ENCODE measurements at places on chromosomes 7 and 10.

GRCh38 chr10:128095027-128095752 is 31.0 kb downstream of the MKI67 start:
- peaks cover 16% of the 10 kb centered on the region for H3K4me1 ChIP-seq
- H3K27ac ChIP-seq, result no peak overlapping the region
- no peaks in the 10 kb centered on the region for H3K27me3 ChIP-seq
- no peaks in the 10 kb centered on the region for H3K36me3 ChIP-seq

GRCh38 chr7:98116656-98117461 is 10.2 kb downstream of the LMTK2 start:
- ATAC-seq, result no peak
- H3K27me3 ChIP-seq, result peaks cover 13% of the 10 kb centered on the region
- peaks cover 29% of the 10 kb centered on the region for H3K36me3 ChIP-seq
- peaks cover 21% of the 10 kb centered on the region for H3K4me1 ChIP-seq
- H3K27ac ChIP-seq, result no peak overlapping the region
- no peak overlapping the region for H3K4me3 ChIP-seq

DNA sequence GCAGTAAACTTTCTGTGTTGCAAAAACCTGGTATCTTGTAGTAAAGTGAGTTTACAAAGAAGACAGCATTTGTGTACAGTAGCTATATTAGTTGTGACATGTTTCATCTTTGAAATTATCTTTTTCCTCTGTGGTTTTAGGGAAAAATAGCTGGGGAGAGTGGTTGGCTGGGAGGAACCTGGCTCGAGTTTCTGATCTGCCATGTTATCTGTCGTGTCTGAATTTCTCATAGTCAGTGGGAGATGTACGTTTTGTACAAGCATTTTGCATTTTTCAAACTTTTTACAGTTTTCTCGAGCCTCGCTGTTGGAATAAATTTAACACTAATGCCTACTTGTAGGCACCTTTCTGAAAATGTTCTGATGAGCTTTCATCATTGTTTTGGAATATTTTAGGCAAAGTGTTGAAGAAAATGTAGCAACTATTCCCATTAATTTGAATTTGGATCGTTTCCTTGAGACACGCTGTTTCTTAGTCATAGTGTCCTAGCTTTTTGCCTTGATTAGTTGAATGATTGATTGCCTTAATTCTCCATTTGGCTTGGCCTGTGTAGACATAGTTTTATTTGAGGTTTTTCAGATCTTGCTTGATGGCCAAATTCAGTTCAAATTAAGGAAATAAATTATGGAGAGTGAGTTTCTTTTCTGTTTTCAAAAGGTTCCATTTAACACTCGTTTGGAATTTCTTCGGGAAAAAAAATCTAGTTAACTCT is 65.1 kb downstream of the CAMK1D start:
- peaks cover 15% of the 10 kb centered on the region for H3K36me3 ChIP-seq
- H3K4me3 ChIP-seq, result no peak overlapping the region

GRCh38 chr10:130741901-130742855 is 569.3 kb downstream of the TCERG1L start:
- ATAC-seq, result no peak
- H3K4me3 ChIP-seq, result no peak overlapping the region
- no peak overlapping the region for H3K27ac ChIP-seq
- H3K27me3 ChIP-seq, result no peaks in the 10 kb centered on the region

DNA sequence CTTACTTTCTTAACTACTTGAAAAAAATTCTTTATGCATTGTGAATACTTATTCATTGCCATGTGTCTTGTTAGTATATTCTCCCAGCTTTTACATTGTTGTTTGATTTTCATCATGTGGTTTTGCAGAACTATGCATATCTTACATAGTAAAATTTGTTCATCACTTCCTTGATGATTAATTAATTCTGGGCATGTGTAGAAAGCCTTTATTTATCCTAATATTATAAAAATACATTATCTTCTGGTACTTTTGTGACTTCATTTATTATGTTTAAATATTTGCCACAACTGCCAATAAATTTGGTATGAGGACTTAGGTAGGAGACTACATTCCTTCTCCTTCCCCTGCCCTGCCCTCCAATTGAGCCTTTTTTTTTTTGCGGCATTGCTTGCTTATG is 166.0 kb upstream of the ZNF32 start:
- peaks cover 7% of the 10 kb centered on the region for H3K4me1 ChIP-seq
- H3K36me3 ChIP-seq, result no peaks in the 10 kb centered on the region
- ATAC-seq, result no peak
- peaks cover 3% of the 10 kb centered on the region for H3K27me3 ChIP-seq

GRCh38 chr7:148356303-148356702 is 234.3 kb upstream of the C7orf33 start:
- no peak for ATAC-seq
- H3K27ac ChIP-seq, result no peak overlapping the region
- H3K36me3 ChIP-seq, result peaks cover 29% of the 10 kb centered on the region
- H3K4me1 ChIP-seq, result no peaks in the 10 kb centered on the region
- H3K27me3 ChIP-seq, result no peaks in the 10 kb centered on the region
- H3K4me3 ChIP-seq, result no peak overlapping the region

DNA sequence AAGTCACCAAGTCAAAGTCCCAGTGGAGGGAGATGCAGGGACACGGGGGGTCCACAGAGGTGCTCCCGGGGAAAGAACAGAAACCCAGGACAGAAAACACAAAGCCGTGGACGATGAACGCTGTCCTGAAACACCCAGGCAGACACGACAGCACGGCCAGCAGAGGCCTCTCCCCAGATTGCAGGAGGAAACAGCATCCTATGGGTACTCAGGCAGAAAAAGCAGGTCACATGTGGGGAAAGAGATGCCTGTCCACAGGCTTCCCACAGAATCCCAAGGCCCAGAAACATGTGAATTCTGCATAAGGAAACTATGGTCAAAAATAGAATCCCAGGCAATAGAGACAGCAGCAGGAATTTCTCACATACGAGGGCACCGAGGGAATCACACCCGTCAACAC is 53.6 kb upstream of the ADGRA1 start:
- H3K27me3 ChIP-seq, result peaks cover 32% of the 10 kb centered on the region
- H3K4me3 ChIP-seq, result no peak overlapping the region
- no peak for ATAC-seq
- no peak overlapping the region for H3K27ac ChIP-seq
- no peaks in the 10 kb centered on the region for H3K4me1 ChIP-seq
- H3K36me3 ChIP-seq, result no peaks in the 10 kb centered on the region
